C1 segment of cervical spinal cord (tissue), 14 donors: ENCODE measurements at places on chromosomes 16 and 17.

GRCh38 chr16:9449597-9449996, 358.2 kb downstream of the HAPSTR1 start:
- no peak for DNase-seq

- no peak for DNase-seq
Measured at GRCh38 chr16:1539720-1540555, 6.5 kb downstream of the TMEM204 start.

DNA sequence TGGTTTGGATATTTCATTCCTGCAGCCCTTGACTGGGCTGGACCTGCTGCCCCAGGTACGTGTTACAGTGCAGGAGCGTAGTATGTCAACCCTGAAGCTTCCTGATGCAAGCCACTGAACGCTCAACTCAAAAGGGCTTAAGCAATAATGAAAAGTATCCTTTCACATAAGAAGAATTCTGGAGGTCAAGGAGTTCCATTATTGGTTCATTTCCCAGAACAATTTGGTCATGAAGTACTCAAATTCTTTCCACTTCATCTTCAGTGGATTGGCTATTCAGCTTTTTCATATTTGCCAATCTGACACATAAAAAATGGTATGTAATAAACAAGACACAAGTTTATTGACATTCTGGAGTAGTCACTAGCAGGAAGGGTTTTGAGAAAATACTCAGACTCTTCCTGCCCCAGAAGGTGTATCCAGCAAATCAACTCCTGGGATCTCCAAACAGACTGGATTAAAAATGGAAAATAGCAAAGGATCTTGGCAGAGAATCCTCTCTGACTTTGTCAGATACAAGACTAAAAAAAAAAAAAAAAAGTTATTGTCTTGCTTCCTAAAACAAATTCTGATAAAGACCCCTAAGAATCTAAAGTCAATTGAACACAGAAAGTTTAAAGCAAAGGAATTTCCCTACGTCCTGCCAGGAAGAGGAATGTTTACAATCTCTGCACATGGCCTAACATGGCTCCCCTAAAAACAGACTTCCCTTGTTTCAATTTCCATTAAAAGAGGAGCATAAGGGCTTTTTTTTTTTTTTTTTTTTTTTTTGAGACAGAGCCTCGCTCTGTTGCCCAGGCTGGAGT, 37.5 kb upstream of the WSB1 start:
- DNase-seq: no peak

- DNase-seq: peak; percentile 28
Measured at GRCh38 chr17:27559506-27560481, 71.2 kb upstream of the LGALS9 start.

- DNase-seq: no peak
Measured at GRCh38 chr17:5950878-5951277, 119.3 kb upstream of the WSCD1 start.

DNA sequence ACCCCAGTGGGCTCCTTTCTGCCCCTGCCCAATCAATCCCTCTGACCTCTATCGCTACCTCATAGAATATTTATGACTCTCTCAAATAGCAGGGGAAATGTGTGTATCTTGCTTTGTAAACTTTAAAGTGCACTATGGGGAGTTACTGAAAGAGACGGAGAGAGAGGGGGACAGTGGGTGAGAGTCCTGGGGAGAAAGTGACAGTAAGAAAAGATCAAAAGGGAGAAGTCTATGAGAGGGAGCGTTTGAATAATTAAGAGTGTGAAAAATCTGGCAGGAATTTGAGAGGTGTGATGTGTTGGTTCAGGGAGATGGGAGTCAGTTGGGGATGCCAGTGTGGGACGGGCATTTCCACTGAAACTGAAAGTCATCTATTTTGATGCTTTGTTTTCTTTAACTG, 32.6 kb downstream of the USP43 start:
- DNase-seq: no peak

DNA sequence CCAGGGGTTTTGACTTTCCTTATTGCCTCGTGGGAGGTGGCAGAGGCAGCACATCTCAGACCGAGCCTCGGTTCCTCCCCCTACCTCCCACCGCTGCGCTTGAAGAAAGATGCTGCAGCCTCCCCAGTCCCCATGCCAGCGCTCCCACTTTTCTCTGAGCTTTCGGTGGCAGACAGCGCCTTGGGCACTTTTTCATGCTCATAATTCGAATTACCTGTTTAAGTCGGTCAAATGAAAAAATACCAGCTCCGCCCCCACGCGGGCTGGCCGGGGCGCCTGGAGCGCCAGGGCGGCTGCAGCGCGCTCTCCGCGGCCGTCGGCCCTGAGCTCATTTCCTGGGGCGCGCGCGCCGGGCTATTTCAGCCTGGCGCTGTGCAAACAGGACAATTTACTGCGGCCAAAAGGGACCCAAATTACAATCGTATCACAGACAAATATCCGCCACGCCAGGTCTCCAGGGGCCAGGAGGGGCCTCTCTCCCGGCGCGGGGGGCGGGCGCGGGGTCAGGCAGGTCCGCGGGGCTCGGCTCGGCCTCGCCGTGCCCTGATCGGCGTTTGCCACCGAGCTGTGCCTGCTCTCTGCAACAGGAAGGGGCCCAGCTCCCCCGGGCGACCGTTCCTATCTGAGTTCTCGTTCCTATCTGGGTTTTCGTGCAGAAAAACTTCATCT, 45.0 kb downstream of the SOST start:
- no peak for DNase-seq

DNA sequence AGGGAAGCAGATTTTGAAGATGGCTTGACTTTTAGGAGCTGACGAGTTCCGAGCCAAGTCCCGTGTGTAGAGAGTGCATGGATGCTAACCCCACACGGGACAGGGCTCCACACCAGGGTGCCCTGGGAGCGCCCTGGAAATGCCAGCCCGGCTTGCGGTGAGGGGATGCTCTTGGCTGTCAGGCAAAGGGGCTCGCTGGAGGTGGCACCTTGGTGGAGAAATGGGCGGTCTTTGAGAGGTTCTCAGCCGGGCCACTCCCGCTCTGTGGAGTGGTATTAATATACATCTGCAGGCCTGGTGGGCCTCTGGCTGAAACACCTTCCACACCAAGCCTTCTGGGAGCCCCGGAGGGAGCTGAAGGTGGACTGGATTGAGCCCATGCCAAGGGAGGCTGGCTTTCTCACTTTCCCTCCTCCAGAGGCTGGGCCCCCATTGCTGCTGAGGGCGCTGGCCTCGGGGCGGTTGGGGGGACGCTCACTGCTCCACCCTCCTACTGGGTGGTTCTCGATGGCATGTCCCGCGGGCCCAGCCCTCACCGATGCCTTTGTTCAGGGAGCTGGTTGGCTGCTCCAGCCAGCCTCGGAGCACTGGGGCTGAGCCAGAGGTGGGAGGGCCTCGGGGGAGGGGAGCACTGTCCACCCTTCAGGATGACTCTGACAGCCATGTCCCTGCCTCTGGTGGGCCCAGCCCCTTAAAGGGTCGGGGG, 210.3 kb downstream of the NTN1 start:
- no peak for DNase-seq

DNA sequence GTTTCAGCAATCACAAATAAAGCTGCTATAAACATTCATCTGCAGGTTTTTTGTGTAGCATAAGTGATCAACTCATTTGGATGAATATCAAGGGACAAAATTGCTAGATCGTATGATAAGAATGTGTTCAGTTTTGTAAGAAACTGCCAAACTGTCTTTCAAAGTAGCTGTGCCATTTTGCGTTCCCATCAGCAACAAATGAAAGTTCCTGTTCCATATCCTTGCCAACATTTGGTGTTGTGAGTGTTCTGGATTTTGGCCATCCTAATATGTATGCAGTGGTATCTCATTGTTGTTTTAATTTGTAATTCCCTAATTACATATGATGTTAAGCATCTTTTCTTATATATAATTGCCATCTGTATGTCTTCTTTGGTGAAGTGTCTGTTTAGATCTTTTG, 36.4 kb upstream of the TMEM92 start:
- no peak for DNase-seq

DNA sequence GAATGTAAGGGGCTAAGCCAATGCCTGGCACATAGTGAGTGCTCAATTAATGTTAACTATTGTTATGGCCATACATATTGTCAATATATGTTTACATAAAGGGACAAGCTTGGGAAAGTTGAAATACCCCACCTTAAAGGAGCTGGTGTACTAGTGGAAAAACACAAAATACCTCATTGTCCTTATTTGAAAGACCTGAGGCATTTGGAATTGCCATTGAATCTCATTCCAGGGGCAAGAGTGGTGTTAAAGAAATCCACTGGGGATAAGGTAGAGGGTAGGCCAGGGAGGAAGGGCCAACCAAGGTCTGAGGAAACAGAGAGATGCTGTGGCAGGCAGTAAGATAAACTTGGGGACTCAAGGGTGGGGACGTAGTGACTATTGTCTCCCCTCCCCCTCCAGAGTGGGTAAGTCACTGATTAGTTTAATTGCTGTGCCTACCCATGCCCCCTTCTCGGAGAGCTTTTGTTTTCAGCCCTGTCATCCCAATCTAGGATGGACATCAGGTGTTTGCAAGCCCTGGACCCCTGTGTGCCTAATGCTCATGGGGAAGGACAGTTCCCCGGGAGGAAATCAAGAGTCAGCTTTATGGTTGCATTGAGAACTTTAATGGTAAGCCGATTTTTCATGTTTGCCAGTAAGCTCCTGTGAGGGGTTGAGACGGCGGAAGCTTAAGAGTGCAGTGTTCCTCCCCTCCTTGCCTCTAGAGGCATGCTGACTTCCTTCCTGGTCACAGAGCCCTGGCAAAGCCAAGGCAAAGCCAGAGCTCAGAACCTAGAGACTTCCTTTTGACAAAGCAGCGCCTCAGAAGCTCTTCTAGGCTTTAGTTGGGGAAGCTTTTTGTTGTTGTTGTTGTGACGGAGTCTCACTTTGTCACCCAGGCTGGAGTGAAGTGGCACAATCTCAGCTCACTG, 2.5 kb upstream of the HEATR9 start:
- no peak for DNase-seq

DNA sequence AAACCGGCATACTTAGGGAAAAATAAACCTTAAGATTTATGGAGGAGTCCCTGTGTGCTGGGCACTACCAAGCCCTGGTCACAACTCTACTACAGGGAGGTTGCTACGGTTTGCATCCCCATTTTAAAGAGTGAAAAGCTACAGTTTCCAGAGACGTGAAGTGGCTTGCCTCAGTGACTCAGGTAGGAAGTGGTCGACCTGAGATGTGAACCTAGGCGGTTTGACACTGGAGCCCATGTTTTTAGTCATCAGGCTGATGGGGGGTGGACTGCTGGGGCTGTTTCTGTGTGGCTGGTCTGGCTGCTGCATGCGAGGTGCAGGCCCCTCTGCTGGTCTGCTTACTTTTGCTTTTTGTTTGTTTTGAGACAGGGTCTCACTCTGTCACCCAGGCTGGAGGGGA, 6.6 kb downstream of the COX6A2 start:
- no peak for DNase-seq

GRCh38 chr17:41311111-41311510, 2.0 kb upstream of the KRTAP16-1 start:
- no peak for DNase-seq

GRCh38 chr16:11638140-11638539, 30.1 kb upstream of the SNN start:
- DNase-seq: no peak

DNA sequence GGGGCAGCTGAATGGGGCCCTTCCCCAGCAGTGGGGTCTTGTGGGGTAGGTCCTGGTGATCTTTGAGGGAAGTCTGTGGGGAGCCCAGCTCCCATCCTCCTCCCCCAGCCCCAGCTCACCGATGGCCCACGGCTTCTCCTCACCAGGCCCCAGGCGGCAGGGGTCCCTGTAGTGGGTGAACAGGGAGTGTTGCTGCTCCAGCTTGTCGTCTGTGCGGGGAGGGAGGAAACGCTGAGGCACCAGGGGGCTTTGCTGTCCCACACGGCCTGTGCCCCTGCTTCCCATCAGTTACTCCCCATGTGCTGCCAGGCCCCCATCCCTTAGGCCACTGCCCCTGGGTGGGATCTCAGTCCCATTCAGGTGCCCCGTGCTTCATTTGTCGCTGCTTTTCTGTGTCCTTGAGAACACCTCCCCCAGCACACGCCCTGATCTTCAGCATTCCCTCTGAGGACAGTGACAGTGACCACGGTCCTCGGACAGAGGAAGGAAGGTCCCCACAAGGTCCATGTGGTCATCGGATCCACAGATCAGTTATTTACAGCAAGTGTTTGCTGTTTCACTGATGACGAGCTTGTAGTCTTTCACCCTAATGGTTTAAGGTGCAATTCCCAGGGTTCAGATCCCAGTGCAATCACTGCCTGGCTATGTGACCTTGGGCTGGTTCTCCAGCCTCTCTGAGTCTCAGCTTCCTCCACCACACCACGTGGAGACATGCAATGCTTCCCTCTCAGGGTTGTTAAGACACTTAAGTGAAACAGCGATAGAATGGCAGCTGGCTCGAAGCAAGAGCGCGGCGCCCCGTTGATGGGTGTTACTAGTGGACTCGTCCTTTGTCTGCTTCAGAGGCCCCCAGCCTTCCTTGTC, 53.1 kb downstream of the PRMT7 start:
- DNase-seq: no peak

GRCh38 chr16:16915771-16916170, 536.8 kb downstream of the NPIPA7 start:
- no peak for DNase-seq

DNA sequence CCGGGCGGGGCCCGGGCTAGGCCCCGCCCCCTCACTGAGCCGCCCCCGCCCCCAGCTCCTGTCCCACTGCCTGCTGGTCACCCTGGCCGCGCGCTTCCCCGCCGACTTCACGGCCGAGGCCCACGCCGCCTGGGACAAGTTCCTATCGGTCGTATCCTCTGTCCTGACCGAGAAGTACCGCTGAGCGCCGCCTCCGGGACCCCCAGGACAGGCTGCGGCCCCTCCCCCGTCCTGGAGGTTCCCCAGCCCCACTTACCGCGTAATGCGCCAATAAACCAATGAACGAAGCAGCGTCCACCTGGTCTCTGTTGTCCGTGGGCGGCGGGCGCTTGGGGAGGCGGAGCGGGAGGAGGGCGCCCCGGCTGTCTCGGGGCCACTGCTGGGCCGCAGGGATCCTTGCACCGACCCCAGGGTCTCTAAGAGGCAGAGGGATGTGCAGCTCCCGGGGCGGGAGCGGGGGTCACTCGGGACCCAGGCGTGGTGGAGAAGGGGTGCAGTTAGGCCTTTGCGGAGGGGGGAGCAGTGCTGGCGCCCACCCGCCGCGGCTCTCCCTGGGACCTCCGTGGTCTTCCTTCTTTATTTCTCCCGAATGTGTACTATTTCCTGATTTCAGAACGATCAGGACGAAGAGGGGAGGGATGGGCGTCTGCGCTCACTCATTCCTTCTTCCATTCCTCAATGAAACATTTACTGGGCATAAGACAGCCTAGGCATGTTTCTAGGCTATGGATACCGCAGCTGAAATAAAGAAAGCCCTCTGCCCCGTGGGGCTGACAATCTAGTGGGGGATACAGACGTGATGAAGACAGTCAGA, 2.0 kb downstream of the HBZ start:
- DNase-seq: no peak

- peak; percentile 24 for DNase-seq
Measured at GRCh38 chr17:82528484-82529265, 9.1 kb downstream of the FOXK2 start.

- no peak for DNase-seq
Measured at GRCh38 chr17:58318627-58319172, 9.9 kb downstream of the TSPOAP1 start.

GRCh38 chr17:32621612-32622312, 135.0 kb downstream of the CDK5R1 start:
- DNase-seq: no peak

GRCh38 chr16:5298202-5298601, 200.6 kb upstream of the EEF2KMT start:
- no peak for DNase-seq
